ENCODE measurements at places on chromosomes 7 and 10.

GRCh38 chr10:22742678-22743077 is 28.3 kb upstream of the PIP4K2A start:
- no peak for DNase-seq

DNA sequence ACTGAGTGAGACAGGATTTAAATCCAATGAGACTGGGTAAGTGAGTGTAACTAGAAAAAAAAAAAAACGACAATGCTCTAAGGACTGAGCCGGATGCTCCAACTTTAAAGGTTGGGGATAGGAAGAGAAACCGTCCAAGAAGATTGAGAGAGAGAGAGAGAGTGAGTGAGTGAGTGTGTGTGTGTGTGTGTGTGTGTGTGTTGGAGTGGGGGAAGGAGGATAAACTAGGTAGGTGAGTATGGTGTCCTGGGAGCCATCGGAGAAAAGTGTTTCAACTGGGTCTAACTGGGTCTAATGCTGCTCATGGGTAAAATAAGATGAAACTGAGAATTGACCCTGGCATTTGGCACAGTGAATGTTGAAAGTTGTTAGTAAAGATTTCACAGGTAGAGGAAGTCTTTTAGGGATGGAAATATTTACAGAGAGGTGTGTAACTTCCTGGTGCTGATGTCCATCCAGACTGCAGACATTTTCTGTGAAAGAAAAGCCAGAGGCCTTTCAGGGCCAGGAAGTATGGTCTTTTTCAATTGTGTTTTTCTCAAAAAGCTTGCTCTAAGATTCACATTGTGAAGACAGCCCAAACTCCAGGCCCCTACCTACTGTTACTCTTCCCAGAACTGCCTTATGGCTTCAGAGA is 14.2 kb downstream of the ENTPD1 start:
- no peak for DNase-seq

- no peak for DNase-seq
Measured at GRCh38 chr10:85761906-85762445, 604.6 kb downstream of the GRID1 start.

DNA sequence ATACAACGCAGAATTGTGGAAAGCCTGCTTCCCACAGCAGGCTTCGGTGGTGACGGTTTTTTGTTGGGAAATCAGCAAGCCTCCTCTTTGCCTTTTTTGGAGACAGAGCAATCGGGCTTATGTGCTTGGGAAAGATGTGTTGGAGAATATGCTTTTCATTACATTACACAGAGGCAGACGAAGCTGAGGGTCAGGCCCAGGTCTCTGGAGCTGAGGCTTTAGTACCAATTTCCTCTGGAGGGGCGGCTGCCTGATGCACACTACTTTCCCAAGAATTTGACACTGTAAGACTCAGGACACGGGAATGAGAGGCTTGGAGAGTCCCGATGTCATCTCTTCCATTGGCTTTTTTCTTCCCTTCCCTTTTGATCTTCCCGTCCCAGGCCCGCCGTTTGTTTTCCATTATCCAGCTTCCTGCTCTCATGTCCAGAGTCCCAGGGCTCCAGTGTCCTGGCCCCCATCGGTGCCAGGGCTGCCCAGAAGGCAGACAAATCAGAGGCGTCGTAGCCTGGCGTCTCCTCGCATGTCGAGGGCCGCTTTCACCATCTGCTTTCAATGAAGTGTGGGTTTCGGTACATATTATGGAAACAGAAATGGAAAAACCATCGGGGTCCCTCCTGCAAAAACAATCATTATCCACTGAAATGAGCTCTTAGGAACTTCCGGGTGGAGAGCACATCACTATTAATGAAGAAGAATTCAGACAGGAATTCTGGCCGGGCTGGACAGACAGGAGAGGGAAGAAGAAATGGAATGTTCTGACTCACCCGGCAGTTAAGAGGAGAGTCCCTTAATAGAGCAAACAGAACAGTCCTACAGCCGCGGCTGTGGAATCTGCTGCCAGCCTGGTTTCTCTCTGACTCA is 123.0 kb upstream of the JCAD start:
- peak; percentile 99 for DNase-seq

- DNase-seq = no peak
Measured at GRCh38 chr10:128526791-128527375, 400.7 kb upstream of the MKI67 start.
